HT1080 (cell line): ENCODE measurements at places on chromosomes 6 and 20.

GRCh38 chr20:23152308-23152892 is 66.3 kb upstream of the CD93 start:
- peak; percentile 44 for DNase-seq

DNA sequence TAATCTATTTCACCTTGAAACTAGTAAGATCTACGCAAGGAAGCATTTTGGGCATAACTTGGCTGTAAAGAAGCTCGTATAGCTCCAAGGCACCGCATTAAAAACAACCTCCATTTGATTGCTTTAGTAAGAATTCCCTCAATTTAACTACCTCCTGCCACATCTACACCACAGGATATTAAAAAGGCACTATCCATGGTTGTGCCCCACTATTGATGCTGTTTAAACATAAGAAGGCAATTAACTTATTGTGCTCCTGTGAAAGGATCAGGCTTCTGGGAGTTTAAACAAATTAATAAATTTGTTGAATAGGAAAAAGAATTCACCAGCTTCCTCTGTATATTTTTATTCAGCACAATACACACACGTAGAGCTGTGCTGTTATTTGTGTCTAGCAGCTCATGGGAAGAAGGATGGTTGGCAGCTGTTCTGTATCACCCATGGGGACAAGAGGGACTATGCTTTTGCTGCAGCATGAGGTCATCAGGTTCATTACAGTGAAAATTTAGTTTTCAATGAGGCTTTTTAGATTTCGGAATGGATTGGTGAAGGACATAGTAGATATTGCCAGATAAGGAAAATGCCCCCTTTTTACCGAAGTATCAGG is 513.3 kb downstream of the HAO1 start:
- no peak for DNase-seq

DNA sequence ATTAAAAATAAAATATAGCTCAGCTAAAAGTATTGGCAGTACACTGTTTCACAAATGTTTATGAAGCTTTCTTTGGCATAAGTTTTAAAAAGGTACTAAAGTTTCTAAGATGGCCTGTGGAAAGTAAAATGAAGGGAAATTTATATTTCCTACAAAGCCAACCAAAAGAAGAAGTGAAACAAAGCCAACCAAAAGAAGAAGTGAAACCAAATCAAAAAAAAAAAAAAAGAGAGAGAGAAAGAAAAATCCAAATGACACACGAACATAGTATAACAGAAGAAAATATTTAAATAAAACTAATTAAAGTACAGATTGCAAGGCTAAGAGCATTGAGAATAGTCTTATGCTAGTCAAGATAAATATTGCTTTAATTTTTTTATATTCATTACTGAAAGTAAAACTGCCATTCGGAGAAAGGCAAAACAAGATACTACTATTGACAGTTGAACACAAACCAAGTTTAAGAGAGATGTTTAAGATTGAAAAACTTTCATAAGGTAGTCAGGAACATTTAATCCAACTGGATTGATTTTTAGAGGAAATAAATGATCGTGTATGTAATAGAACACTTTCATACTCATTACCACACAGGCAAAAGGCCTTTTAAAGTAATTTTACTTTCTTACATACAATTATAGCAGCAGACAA is 12.8 kb upstream of the KHDRBS2 start:
- no peak for DNase-seq

DNA sequence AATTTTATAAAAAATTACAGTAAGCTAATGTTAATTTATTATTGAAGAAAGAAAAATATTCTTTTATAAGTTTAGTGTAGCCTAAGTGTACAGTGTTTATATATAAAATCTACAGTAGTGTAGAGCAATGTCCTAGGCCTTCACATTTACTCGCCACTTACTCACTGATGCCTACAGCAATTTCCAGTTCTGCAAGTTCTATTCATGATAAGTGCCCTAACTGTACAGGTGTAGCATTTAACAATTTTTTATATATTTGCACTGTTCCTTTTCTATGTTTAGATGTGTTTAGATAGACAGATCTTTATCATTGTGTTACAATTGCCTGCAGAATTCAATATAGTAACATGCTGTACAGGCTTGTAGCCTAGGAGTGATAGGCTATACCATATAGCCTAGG is 80.1 kb upstream of the HDAC2 start:
- DNase-seq: no peak

- DNase-seq: peak; percentile 8
Measured at GRCh38 chr20:54793291-54793992, 318.0 kb downstream of the DOK5 start.

DNA sequence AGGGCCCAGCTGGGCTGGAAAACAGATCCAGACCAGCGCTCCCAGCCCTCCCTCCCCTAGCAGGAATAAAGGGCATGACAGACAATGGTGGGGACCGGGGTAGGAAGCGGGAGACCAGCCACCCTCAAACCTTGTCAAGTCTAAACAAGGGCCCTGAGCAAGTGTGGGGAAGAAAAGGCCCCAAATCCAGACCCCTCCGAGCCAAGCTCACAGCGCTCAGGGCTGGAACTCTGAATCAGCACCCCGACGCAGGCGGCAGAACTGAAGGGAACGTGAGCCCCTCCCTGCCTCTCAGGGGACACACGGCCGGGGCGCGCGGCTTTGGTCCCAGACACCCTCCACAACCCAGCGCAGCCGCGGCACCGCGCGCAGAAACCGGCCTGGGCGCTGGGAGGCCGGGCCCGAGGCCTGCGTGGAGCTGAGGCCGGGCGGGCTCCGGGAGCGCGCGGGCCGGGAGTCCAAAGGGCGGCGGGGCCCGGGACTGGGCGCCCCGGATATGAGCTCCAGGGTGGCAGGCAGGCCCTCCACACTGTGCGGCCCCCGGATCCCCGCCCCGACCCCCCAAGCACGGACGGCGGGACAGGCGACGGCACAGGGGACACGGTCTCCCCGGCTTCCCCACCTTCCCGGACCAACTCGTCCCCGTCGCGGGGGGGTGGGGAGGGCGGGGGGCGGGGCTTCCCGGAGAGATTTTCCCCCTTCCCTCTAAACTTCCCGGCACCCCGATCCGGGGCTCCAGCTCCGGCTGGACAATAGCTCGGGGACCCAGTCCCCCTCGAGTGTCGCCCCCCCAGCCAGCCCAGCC is 641 bp downstream of the TEAD3 start:
- no peak for DNase-seq

DNA sequence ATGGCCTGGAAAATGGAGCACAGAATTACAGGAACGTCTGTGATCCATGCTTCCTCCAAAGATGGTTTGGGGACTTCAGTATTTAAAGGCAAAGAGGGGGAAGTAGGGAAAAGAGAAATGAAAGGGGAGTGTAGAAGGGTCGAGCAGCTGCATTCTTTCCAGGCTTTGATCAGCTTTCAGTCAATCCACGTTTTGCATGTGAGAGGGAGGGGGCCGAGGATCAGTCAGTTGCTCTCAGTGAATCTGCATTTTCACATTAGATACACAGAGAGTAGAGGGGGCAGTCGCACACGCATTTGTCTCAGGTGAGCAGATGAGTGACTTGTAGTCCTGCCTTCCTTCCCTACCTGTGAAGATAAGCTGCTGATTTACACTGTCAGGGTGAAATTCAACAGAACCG is 78.8 kb downstream of the FOXF2 start:
- no peak for DNase-seq

DNA sequence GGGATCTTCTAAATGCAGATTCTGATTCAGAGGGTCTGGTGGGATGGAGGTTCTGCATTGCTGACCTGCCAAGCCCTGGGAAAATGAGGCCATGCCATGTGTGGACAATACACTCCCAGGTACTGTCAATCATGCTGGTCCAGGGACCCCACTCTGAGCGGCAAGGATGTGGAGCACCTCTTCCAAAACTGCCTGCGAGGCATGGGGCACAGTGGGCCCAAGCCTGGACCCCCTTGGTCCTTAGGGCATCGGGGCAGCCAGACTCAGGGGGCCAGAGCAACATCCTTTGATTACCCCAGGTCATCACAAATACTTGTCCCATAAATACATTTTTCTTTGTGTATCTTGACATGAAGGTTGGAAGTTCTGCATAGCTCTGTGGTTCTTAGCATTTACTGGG is 76.8 kb upstream of the NXT1 start:
- no peak for DNase-seq

GRCh38 chr6:10413850-10414738 is 780 bp downstream of the TFAP2A start:
- no peak for DNase-seq

- DNase-seq: no peak
Measured at GRCh38 chr6:109800771-109801170, 109.7 kb downstream of the FIG4 start.

DNA sequence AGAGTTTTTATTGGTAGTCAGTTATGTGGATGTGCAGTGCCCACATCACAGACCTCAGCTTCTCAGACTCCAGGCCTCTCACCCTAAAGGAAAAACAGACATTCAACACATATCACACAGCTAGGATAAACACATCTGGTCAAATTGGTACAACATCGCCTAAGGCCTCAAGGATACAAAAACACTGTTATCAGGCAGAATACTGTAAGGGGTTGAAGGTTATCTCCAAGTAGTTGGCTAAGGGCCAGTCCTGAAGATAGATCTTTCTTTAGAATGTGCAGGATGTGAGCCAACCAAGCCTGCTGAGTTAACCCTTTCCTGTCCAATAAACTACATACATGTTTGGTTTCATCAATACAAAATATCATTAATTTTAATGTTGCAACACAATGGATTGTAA is 308.4 kb upstream of the GJE1 start:
- DNase-seq: no peak

DNA sequence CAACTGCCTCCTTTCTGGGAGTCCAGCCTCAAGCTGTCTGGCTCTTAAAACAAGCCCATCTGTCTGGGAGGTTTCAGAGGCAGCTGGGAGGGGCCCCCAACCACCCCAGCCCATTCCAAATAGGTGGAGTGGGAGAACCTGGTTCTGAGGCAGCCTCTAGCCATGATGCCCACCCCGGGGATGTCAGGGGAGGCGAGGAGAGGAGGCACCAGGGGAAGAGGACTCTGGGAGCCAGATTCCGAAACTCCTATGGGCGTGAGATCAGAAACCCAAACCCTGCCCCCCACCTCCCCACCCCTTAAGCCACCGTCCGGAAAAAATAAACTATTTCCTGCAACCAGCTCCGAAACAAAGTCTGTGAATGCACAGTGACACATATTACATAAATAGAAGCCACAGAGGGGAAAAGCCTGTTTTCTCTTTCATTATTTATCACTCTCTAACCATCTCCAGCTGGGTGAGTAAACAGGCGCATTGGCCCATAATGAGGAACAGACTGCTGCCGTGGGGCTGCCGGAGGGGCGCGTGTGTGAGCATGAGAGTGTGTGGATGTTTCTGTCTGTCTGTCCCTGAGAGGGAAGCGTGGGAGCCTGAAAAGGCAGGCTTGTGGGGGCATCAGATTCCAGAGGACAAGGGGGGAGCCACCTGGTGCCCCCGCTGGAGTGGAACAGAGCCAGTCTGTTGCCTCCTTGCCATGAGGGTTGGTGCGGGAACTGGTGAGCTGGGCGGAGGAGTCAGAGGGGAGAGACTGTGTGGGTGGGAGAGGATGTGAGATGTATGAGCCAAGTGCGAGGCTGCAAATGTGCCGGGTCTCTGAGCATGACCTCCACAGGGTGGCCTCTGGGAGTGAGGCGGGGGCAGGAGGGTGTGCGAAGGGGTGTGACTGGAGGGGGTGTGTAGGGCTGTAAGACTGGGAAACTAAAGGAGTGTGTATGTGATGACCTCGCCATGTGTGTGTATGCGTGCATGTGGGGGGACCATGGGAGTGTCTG is 14.3 kb upstream of the FOXP4 start:
- DNase-seq: no peak

- no peak for DNase-seq
Measured at GRCh38 chr20:40558212-40558611, 130.8 kb downstream of the MAFB start.

GRCh38 chr6:159130846-159131245 is 38.4 kb upstream of the FNDC1 start:
- no peak for DNase-seq

- DNase-seq: no peak
Measured at GRCh38 chr20:24095756-24096155, 107.2 kb upstream of the GGTLC1 start.

- peak; percentile 79 for DNase-seq
Measured at GRCh38 chr6:148868314-148868713, 121.5 kb downstream of the UST start.

DNA sequence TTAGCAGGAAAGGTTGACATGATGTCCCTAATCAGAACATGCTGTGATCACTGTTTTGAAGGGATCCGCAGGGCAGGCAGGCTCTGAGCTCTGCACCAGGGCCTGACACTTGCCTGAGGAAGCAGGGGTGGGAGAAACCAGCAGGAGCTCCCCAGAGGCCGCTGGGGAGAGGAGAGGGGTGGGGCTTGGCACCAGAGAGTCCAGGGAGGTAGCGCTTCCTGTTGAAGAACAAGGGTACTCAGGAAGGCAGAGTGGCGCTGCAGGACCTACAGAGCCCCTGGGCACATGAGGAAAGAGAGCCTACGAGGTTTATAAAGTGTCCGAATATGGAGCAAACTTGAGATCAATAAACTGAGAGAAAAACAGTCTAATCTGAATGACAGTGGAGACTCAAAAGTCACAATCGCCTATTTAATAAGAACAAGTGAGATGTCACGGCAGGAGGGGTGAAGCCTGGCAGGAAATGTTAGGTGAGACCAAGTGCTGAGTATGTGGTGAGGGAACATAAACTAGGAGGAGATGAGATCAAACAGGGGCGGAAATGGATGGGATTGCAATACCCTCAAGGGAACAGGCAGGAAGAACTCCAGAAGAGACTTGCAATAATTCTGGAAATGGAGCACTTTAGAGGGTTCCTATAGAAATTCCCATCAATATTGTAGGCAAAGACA is 5.8 kb upstream of the TBXT start:
- peak; percentile 45 for DNase-seq

- DNase-seq: no peak
Measured at GRCh38 chr6:1864496-1864895, 254.8 kb downstream of the FOXC1 start.
